ENCODE measurements at places on chromosomes 3 and 15. TPM values are rescaled to one million over a fixed set of nuclear protein-coding genes. Genes with fewer than 3 reads are reported as not detected.

- no peaks in the 10 kb centered on the region for H3K27me3 ChIP-seq
- no peak for DNase-seq
- H3K4me3 ChIP-seq = no peak overlapping the region
- H3K36me3 ChIP-seq = no peaks in the 10 kb centered on the region
Observed at GRCh38 chr3:9994086-9994844, 7.6 kb upstream of the EMC3 start.

GRCh38 chr3:78497767-78498166 is 1270.0 kb downstream of the ROBO1 start:
- no peak overlapping the region for H3K27ac ChIP-seq
- no peak for DNase-seq
- no peak overlapping the region for H3K4me3 ChIP-seq
- no peaks in the 10 kb centered on the region for H3K4me1 ChIP-seq
- no peaks in the 10 kb centered on the region for H3K27me3 ChIP-seq

Gene KLHL6
- 0.26 TPM for total RNA-seq

- H3K36me3 ChIP-seq = no peaks in the 10 kb centered on the region
- no peaks in the 10 kb centered on the region for H3K27me3 ChIP-seq
- no peak overlapping the region for H3K27ac ChIP-seq
- H3K4me3 ChIP-seq = no peak overlapping the region
- DNase-seq = no peak
Observed at GRCh38 chr3:127263586-127264231, 24.1 kb downstream of the PRR20G start.

Gene KIF23
- total RNA-seq = 5.6 TPM

DNA sequence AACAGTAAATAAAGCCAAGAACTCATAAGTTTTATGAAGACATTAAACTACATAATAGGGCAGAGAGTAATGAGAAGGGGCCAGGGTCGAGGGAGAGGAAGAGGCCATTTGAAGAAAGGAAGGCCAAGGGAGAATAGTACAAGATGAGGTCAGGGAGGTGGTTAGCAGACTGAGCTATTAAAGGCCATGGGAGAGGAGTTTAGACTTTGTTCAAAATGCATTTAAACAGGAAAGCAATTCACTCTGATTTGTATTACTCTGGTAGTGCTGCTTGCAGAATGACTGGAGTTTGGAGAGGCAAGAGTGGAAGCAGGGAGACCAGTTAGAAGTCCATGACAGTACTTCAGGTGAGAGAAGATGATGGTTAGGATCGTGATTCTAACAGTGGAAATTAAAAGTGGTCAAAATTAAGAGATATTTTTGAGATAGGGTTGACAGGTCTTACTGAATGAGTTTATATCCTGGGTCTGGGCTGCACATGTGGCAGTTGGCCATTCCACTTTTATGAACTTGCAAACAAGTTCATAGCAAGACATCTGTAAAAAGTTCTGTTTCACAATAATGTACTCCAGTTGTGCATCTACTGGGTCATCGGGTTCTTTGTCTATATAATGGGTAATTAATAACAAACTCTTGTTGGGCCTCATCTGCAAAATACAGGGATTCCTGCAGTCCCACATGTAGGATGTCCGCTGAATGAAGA is 16.3 kb downstream of the PPP2R3A start:
- no peaks in the 10 kb centered on the region for H3K4me1 ChIP-seq
- no peak overlapping the region for H3K4me3 ChIP-seq
- no peaks in the 10 kb centered on the region for H3K36me3 ChIP-seq
- no peak for DNase-seq
- H3K27ac ChIP-seq = no peak overlapping the region

- H3K4me3 ChIP-seq = peak overlapping the region; percentile 16
- no peaks in the 10 kb centered on the region for H3K36me3 ChIP-seq
- DNase-seq = no peak
- H3K27me3 ChIP-seq = no peaks in the 10 kb centered on the region
- H3K4me1 ChIP-seq = no peaks in the 10 kb centered on the region
- peak overlapping the region; percentile 60 for H3K27ac ChIP-seq
Observed at GRCh38 chr15:100308608-100309007, 33.2 kb downstream of the ADAMTS17 start.

GRCh38 chr3:189622629-189623028 is 8.6 kb upstream of the TP63 start:
- DNase-seq = no peak
- H3K27ac ChIP-seq = no peak overlapping the region
- no peaks in the 10 kb centered on the region for H3K4me1 ChIP-seq
- no peaks in the 10 kb centered on the region for H3K27me3 ChIP-seq
- no peak overlapping the region for H3K4me3 ChIP-seq

DNA sequence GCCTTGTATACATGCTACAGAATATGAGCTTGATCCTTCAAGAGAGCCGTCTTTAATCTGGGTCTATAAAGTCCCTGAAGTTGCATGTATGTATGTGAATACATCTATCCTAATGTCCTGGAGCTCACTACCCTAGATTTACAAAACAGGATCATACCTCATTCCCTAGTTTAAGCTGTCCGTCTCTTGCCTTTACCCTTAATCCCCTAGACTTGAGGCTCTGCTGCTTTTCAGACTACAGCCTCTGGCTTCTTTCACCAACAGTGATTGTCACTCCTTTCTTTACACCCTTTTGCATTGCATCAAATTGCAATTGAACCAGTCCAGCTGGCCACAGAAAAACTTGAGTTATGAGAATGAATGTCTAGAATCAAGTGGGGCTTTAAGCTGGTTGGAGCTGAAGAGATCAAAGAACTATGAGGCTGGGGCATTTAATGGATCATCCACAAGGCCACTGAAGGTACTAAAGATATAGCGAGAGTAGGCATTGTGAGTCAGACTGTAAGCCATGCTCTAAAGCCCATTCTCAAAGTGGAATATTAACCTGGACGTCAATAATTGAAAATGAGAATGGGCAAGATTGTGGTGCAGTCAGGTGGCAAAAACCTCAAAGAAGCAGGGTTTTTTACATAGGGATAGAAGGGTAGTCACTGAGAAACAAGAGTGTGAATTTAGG is 12.3 kb upstream of the PLD1 start:
- no peaks in the 10 kb centered on the region for H3K4me1 ChIP-seq
- no peak overlapping the region for H3K4me3 ChIP-seq
- H3K27me3 ChIP-seq = no peaks in the 10 kb centered on the region
- no peak overlapping the region for H3K27ac ChIP-seq
- DNase-seq = no peak
- no peaks in the 10 kb centered on the region for H3K36me3 ChIP-seq

Gene SLC28A2
- total RNA-seq = not detected

Gene GPD1L
- 32.5 TPM for total RNA-seq

GRCh38 chr3:134625885-134626741 is 24.7 kb downstream of the KY start:
- no peak overlapping the region for H3K4me3 ChIP-seq
- no peak overlapping the region for H3K27ac ChIP-seq
- no peaks in the 10 kb centered on the region for H3K27me3 ChIP-seq
- DNase-seq = no peak
- H3K4me1 ChIP-seq = no peaks in the 10 kb centered on the region

Gene GP9
- not detected for total RNA-seq

- H3K27me3 ChIP-seq = no peaks in the 10 kb centered on the region
- H3K4me1 ChIP-seq = no peaks in the 10 kb centered on the region
- H3K4me3 ChIP-seq = no peak overlapping the region
- no peaks in the 10 kb centered on the region for H3K36me3 ChIP-seq
Observed at GRCh38 chr15:23857028-23857641, 170.0 kb upstream of the NDN start.

GRCh38 chr15:32898414-32898813 is 180.6 kb downstream of the GREM1 start:
- H3K4me1 ChIP-seq = no peaks in the 10 kb centered on the region
- no peak for DNase-seq
- no peaks in the 10 kb centered on the region for H3K27me3 ChIP-seq
- H3K36me3 ChIP-seq = no peaks in the 10 kb centered on the region
- H3K4me3 ChIP-seq = no peak overlapping the region

Gene HESX1
- total RNA-seq = not detected

Gene IQCF5
- not detected for total RNA-seq

Gene SLC51A
- 0.48 TPM for total RNA-seq

Gene SCAANT1
- not detected for total RNA-seq

DNA sequence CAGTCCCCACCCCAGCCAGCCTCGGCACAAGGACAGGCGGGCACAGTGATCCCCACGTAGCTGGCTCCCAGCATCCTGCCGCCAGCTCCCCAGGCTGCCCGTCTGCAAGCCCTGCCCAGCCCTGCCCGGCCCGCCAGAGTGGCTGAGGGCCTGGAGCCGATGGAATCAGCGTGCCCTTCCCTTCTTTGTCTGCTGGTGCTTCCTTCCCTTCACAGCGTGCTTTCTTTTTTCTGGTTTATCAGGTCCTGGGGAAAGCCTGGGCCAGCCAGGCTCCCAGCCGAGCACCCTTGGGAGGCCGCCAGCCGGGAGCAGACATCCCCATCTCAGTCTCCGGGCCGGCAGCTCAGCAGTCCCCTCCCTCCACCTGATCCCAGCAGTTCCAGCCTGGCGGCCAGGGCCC is 54.7 kb upstream of the SMAD6 start:
- no peaks in the 10 kb centered on the region for H3K4me1 ChIP-seq
- H3K27ac ChIP-seq = no peak overlapping the region
- no peak overlapping the region for H3K4me3 ChIP-seq
- H3K36me3 ChIP-seq = no peaks in the 10 kb centered on the region

GRCh38 chr15:85097250-85097649 is 115.6 kb downstream of the PDE8A start:
- H3K36me3 ChIP-seq = no peaks in the 10 kb centered on the region
- no peaks in the 10 kb centered on the region for H3K27me3 ChIP-seq
- H3K4me3 ChIP-seq = no peak overlapping the region
- no peaks in the 10 kb centered on the region for H3K4me1 ChIP-seq

- no peak overlapping the region for H3K4me3 ChIP-seq
- no peak for DNase-seq
- no peak overlapping the region for H3K27ac ChIP-seq
- H3K36me3 ChIP-seq = no peaks in the 10 kb centered on the region
Observed at GRCh38 chr3:161794551-161794950, 297.9 kb downstream of the OTOL1 start.

- no peak overlapping the region for H3K27ac ChIP-seq
- no peak overlapping the region for H3K4me3 ChIP-seq
- no peaks in the 10 kb centered on the region for H3K27me3 ChIP-seq
- H3K4me1 ChIP-seq = no peaks in the 10 kb centered on the region
- H3K36me3 ChIP-seq = no peaks in the 10 kb centered on the region
Observed at GRCh38 chr15:73118055-73118454, 65.8 kb downstream of the NEO1 start.

DNA sequence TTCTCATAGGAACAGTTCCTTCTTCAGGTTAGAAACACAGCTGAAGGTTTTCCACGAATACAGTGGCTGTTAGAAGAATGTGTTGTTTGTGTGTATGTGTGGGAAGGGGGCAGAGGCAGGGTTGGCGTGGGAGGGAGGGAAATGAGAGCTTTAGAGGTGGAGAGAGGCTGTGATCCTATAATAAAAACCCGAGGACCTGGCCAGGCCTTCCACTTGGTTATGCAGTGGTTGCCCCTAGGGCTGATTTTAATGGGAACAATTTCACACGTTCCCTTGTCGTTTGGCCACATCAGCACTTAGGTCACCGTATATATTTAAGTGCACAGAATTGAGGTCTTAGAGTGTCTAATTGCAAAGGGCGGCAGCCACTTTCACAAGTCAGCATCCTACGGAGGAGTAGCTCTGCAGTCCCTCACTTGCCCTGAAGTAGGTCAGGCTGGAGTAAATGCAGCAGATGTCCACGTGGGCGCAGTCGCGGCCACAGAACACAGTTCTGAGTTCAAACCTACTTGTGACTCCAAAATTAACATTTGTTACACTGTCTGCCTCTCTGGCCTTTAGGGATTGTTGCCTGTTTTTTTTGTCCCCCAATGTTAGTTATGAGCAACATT is 85.6 kb downstream of the PDCD6IP start:
- no peak overlapping the region for H3K4me3 ChIP-seq
- no peaks in the 10 kb centered on the region for H3K4me1 ChIP-seq
- peak overlapping the region; percentile 14 for H3K27ac ChIP-seq
- peak; percentile 21 for DNase-seq
- no peaks in the 10 kb centered on the region for H3K36me3 ChIP-seq
- H3K27me3 ChIP-seq = no peaks in the 10 kb centered on the region

Gene GNB4
- 28.0 TPM for total RNA-seq

Gene CORO2B
- 1.3 TPM for total RNA-seq

DNA sequence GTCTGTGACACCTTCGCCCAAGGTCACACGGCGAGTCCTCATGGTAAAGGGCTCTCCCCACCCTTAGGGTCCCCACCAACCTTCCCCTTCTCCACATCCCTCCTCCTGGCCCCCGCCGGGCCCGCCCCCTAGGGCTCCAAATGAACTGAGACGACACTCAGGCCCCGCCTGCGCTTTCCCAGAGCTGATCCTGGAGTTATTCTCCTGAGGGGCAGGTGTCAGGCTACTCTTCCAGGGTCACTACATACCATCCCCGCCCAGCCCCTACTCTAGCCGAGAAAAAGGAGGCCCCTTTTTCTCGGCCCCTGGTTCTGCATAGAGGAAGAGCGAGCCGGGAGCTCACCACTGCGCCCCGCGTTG is 292 bp downstream of the USP4 start:
- DNase-seq = peak; percentile 34
- H3K4me1 ChIP-seq = peaks cover 6% of the 10 kb centered on the region
- H3K36me3 ChIP-seq = no peaks in the 10 kb centered on the region

DNA sequence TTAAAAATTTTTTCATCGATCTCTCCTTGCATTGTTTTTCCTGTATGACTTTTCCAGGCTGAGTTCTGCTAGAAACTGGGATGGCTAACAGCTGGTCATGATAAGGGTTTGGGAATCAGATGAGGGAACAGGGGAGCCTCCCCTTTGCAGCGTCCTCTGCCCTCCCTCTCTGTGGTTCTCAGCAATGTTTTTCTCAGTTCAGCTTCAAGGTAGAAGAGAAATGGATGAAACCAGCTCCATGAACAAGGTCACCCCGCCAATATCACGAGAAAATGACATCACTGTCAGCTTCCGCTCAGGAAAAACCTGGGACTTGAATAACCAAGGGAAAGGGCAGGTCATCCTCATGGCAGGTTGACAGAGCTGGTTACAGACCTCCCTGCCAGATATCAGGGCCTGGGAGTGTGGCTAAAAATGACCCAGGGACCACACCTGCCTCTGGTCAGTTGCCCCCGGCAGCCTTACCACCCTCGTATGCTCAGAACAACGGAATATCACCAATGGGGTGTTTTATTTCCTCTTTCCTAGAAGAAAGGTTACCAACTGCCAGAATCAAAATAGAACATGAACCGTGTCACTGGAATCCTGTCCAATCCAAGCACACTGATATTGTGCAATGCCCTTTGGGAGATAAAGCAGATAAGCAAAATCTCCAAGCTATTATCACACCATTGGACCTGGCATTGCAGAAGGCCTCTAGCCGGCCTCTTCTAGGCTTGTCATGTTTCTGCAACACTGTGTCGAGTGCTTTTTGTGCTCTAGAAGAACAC is 26.1 kb downstream of the LSM3 start:
- no peaks in the 10 kb centered on the region for H3K4me1 ChIP-seq
- H3K27me3 ChIP-seq = no peaks in the 10 kb centered on the region
- no peak overlapping the region for H3K4me3 ChIP-seq
- DNase-seq = peak; percentile 55
- no peaks in the 10 kb centered on the region for H3K36me3 ChIP-seq

- no peak overlapping the region for H3K4me3 ChIP-seq
- no peaks in the 10 kb centered on the region for H3K4me1 ChIP-seq
- no peaks in the 10 kb centered on the region for H3K36me3 ChIP-seq
- no peak for DNase-seq
- H3K27me3 ChIP-seq = no peaks in the 10 kb centered on the region
- H3K27ac ChIP-seq = no peak overlapping the region
Observed at GRCh38 chr3:188706599-188706998, 465.2 kb upstream of the TPRG1 start.

All from uterus (tissue), 4 donors.